ENCODE measurements at places on chromosomes 1 and 21.

DNA sequence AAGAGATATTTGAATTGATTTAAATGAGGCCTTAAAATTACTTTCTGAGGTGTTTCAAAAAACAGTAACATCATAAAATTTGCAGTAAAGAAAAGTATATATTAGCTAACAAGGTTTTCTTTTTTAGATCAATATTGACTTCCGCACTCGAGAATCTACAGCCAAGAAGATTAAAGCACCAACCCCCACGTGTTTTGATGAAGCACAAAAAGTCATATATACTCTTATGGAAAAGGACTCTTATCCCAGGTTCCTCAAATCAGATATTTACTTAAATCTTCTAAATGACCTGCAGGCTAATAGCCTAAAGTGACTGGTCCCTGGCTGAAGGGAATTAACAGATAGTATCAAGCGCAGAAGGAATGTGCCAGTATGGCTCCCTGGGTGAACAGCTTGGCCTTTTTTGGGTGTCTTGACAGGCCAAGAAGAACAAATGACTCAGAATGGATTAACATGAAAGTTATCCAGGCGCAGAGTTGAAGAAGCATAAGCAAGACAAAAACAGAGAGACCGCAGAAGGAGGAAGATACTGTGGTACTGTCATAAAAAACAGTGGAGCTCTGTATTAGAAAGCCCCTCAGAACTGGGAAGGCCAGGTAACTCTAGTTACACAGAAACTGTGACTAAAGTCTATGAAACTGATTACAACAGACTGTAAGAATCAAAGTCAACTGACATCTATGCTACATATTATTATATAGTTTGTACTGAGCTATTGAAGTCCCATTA is 3.6 kb downstream of the RGS1 start:
- no peak for DNase-seq

DNA sequence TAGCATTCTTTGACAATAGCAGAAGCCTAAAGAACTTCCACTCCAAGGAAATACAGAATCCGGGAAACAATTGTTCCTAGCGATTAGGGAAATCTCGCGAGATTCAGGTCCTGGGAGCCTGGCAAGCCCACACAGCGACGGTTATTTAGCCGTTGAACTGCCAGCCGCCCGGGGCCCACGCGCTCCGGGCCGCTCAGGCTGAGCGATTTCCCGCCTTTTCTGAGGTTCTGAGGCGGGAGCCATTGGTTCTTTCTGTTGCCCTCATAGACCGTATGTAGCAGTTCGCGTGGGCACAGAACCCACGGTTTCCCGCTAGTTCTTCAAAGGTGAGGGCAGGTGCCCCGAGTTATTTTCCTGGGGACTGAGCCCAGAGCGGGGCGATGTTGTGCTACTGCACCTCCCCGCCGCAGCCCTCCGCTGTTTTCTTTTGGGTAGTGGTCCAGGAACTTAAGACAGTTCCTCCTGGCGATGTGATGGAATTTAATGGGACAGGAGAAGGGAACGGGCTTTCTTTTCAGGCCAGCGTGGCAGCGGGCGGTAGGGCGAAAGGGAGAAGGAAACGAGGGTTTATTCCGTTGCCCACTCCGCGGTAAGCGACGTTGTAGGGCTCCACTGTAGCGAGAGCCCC is at the start of gene SYCP1:
Gene SYCP1 (plus strand): TSS at position 171 of the 628 bp plus-strand sequence. CDS start 602 bp downstream, outside the sequence.
- DNase-seq, result no peak

DNA sequence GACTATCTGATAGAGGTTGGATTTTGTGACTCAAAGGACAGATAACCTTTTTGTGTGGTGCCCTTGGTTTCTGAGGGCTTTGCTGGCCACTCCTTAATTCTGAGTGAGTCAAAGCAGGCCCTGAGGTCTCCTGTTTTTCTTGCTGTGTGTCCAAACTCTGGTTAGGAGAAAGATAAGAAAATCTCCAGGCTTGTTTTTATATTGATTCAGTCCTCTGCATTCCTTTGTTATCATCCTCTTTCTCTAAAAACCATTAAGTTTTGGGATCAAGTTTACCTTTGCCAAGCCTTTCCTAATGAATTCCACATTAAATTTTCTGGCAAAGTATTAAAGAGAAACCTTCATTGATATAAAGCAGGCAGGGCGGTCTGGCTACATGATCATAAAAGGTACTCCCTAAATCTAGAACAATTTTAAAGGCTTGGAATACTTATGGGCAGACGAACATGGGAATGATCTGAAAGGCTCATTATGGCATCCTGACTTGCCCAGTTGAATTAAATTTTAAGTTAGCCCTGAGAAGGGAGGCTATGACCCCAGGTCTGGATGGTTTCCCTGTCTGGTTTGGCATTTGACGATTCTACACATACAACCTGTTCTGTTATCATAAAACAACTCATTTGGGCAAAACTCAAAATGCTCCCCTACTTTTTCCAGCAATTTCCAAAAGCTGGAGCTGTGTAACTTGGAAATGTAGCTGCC is 20.8 kb downstream of the ZBTB8B start:
- DNase-seq, result no peak

DNA sequence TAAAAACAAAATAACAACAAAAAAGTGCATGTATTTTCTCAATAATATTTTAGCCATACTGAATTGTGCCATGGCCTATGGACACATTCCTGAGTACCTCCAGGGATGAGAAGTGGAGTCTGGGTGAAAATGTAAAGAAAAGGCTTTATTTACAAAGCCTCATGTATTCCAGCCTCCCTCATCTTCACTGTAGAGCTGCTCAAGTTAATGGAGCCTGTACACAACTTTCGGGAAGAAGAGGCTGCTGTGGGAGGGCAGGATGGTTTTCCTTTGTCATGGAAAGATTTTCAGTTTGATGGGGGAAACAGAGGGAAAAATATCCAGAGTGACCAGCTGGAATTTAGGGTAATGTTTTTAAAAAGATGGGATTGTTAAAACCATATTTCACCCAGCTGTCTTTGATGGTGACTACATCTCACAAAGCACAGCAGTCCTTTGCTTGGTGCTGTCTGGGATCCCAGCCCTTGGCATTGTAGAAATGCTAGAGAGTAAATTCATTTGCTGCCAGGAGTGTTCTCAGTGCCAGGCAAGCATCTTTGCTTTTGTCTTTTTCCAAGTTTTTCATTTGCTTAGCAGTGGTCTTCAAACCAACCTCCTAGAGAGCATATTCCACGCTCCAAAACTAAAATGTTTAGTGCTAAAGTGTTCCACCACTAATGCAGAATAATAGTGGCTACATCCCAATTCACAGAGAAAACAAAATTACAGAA is 54.9 kb downstream of the DPT start:
- no peak for DNase-seq

GRCh38 chr1:107533436-107533835 is 392.6 kb downstream of the NTNG1 start:
- no peak for DNase-seq

- no peak for DNase-seq
Measured at GRCh38 chr1:192632641-192633532, 3.1 kb upstream of the RGS13 start.

GRCh38 chr1:36737767-36738166 is 255.1 kb upstream of the CSF3R start:
- no peak for DNase-seq

DNA sequence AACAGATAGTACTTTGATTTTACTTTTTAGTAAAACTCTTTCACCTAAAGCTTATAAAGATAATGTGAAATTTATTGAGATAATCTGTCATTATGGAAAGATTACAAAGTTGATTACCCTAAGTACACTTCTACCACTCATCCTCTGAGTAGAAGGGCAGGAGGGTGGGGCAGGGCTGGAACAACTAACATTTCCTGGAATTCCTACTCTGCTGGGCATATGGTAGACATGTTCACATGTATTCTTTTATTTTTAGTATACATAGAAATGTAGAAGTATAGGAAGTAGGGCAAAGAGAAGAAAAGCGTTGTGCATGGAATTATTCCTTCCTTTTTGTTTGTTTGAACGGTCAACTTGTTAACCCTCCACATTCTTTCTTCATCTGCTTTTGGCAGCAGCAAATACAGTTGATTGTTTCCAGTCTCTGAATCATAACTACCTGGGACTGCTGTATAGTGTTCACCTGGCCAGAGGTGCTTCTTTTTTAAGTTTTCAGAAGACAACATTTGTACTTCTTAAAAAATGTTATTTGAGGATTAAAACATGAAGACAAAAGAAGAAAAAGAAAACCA is 85.1 kb downstream of the POU2F1 start:
- DNase-seq, result no peak

GRCh38 chr1:226549937-226550671 is 1.5 kb downstream of the STUM start:
- no peak for DNase-seq

DNA sequence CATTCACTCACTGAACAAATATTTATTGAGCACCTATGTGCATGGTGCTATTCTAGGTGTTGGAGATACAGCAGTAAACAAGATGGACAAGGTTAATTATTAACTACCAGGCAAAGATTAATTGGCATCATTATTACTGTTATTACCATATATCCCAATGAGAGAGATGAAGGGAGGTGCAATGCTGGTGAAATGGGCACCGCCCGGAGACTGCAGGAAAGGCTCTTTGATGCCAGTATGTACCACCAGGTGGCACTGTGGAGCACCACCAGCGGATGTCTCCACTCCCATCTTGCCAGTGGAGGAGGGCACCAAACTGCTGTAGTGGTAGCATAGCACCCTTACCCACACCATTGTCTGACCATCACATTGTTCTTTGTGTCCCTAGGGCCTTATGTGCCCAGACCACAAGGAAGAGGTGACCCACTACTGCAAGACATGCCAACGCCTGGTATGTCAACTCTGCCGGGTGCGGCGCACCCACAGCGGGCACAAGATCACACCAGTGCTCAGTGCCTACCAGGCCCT is 3.0 kb downstream of the TRIM46 start:
- peak; percentile 88 for DNase-seq

DNA sequence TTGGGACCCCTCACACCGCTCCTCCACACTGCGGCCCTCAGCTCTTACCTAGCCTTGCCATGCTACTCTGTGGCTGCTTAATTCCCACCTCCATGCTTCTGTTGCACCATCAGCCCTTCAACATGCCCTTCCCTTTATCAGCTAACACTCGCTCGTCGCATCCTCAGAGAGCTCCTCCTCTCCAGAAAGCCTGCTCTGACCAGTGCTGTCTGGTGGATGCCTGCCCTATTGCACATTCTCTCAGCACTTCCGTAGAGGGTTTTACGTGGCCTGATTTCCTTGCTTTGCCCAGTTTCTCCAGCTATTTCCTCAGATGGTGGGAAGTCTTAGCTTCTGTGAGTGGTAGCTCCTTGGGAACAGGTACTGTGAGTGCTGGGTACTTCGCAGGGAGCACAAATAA is 10.3 kb upstream of the LAD1 start:
- DNase-seq, result no peak

DNA sequence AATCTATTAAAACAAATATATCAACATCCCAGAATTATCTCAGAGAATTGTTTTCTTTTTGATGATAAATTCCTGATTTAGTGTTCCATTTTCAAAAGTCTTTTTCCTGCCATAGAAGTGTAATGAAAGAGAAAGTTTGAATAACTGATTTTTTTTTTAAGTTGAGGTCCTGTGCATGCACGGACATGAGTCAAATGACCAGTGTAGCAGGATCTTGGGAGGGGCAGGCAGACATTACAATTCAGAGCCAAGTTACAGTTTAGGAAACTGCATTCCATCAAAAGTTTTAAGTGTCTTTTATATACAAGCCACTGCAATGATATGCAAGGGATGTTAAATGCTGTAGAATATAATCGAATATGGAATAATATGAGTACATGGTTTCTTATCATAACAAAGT is 227.5 kb downstream of the HMCN1 start:
- DNase-seq, result no peak

GRCh38 chr1:200423235-200423634 is 13.4 kb upstream of the ZNF281 start:
- DNase-seq, result no peak

DNA sequence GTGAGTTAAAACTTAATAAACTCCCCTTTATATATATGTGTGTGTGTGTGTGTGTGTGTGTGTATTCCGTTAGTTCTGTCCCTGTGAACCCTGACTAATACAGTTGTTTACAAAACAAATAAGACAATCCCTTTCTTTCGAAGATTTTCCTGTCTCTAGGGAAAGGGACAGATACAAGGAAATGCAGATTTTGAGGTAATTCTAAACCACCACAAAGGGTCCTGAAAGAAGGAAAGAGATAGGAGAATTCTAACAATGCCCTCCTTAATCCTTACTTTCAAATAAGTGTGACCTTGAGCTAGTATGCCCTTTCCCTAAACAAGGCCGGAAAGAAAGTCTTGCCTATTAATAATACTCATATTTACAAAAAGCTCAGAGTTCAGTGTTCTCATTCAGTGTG is 164.8 kb upstream of the COL11A1 start:
- no peak for DNase-seq

- no peak for DNase-seq
Measured at GRCh38 chr1:106600626-106601025, 455.8 kb upstream of the PRMT6 start.

- no peak for DNase-seq
Measured at GRCh38 chr1:94248956-94249688, 11.7 kb upstream of the ARHGAP29 start.

- DNase-seq, result no peak
Measured at GRCh38 chr1:89799495-89799894, 21.3 kb upstream of the LRRC8D start.

DNA sequence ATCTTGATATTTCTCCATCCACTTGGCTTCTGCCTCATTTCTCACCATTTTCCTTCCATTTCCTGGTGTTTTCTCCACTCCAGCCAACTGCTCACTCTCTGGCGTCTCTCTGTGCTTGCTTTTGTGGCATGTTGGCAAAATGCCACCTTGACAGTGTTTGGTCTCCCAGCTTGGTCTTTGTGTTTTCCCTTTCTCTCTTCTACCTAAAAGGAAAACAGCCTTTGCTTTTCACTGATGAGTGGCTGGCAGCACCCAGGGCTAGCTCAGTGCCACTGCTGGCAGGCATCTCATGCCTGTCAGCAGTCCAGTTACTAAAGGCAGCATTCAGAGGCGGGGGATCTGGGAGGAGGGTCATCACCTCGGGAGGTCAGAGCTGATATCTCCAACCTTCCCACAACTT is 55.3 kb upstream of the DSCAM start:
- DNase-seq, result no peak

DNA sequence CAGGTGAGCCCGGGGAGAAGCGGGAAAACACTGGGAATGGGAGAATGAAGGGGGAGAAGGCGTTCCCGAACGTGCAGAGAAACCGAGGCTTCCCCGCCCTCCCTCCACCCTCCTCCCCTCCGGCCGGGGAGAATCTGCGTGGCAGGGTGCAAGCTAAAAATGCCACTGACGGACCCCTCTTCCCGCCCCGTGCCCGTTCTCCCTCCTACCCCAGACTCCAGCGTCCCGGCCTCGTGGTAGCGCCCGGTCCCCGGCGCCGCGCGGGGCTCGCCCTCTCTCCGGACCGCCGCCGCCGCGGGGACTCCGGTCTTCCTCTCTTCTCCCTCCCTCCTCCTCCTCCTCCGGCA is 81.6 kb upstream of the AK4 start:
- no peak for DNase-seq

GRCh38 chr1:209405183-209405814 is 178.2 kb upstream of the CAMK1G start:
- DNase-seq, result no peak
